Smooth muscle cell of the brain vasculature (primary cell): ENCODE measurements at places on chromosomes 1 and 21.

DNA sequence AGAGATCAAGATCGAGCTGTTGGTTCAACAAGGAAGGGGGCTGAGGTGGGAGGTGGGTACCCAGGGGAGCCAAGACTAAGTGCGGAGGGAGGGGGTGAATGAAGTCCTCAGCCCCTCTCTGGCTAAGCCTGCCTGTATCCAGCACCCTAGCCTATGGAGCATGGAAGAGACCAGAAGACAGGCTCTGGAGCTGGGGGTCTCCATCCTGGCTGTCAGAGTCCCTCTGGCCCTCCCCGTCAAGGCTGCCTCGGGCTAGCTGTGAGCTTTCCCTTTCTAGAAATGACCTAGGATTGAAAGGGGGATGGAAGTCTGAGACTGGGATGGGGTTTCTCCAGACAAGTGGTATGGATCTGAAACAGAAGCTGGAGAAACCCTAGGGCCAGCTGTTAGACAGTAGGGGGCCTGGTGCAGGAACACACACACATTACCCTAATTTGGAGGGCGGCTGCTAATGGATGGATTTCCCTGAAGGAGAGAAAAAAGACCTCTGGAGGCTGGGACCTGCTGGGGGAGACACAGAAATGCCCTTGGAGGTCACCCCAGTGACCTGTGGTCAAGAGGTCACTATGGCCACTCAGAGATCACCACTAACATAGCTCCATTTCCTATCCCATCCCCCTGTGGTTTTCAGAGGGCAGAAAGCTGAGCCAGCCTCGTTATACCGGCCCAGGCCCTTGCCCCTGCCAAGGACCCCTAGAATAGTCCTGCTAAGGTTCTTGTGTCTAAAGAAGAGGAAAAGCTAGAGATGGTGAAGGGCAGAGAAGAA, 107.8 kb downstream of the TMEM53 start:
- no peak for DNase-seq

GRCh38 chr1:185627171-185627570, 107.0 kb upstream of the HMCN1 start:
- DNase-seq: no peak

DNA sequence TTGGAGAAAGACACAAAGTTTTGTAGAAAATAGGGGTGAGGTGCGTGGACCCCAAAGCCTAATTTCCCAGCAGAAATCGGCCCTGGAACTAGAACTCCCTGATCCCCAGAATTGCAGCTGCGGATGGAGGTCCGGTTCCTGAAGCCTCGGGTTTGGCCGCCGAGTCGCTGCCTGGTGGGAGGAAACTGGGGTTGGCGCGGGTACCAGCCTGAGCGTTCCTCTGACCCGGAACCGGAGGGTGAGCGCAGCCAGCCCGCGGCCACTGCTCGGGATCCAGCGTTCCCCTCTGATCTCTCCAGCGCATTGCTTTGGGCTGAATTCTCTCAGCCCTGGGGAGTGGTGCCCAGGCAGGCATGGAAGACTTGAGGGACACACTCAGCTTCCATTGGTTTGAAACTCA, 1.6 kb downstream of the ST6GALNAC5 start:
- no peak for DNase-seq

- DNase-seq: no peak
Observed at GRCh38 chr1:197638316-197638715, 137.0 kb downstream of the DENND1B start.

- no peak for DNase-seq
Observed at GRCh38 chr1:197093226-197093885, 26.3 kb upstream of the F13B start.

GRCh38 chr21:30315701-30316100, 4.4 kb downstream of the KRTAP26-1 start:
- DNase-seq: no peak

DNA sequence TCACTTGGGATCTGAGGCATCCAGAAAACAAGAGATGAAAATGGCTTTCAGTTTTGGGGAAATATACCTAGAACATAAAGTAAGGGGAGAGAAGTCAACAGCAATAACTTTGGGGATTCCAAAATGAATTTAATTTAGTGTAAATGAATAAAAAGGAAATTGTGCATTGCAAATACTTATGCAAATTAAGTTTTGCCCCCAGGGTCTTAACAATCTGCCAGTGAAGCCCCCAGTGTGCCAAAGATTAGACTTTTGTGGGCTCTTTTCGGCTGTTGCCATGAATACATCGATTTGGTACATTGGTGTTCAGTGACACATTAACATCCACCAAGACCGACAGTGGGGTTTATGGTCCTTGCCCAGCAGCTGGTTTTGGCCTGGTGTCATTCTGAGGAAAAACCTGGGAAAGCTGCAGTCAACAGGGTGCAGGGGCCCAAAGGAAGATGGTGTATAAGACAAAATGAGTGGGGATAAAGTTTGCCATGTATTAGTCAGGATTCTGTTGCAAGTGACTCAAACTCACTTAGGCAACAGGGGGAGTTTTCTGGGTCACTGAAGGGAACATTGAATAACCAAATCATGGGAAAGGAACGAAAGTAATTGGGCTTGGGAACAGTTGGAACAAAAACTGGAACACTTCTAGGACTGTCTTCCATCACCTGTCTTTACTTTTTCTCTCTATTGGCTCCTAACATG, 30.2 kb upstream of the IGSF3 start:
- DNase-seq: no peak

DNA sequence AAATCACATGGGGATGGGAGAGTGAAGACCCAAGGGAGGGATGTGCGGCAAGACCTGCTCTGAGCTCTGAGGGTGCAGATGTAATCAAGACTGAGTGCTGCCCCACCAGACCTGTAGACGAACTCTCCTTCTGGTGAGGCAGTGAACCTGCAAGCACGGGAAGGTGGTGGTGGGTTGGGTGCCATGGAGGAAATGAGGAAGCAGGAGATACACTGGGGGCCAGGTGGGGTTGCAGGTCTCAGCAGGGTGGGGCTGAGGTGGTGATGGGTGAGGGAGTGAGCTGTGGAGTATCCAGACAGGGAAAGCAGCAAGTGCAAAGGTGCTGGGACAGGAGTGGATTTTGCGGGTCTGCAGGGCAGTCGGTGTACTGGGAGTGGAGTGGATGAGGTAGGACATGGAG, 102.3 kb downstream of the KCNJ15 start:
- no peak for DNase-seq
